ENCODE measurements at places on chromosomes 4 and X.

GRCh38 chr4:39908284-39908683 is 69.4 kb downstream of the PDS5A start:
- no peak for DNase-seq

DNA sequence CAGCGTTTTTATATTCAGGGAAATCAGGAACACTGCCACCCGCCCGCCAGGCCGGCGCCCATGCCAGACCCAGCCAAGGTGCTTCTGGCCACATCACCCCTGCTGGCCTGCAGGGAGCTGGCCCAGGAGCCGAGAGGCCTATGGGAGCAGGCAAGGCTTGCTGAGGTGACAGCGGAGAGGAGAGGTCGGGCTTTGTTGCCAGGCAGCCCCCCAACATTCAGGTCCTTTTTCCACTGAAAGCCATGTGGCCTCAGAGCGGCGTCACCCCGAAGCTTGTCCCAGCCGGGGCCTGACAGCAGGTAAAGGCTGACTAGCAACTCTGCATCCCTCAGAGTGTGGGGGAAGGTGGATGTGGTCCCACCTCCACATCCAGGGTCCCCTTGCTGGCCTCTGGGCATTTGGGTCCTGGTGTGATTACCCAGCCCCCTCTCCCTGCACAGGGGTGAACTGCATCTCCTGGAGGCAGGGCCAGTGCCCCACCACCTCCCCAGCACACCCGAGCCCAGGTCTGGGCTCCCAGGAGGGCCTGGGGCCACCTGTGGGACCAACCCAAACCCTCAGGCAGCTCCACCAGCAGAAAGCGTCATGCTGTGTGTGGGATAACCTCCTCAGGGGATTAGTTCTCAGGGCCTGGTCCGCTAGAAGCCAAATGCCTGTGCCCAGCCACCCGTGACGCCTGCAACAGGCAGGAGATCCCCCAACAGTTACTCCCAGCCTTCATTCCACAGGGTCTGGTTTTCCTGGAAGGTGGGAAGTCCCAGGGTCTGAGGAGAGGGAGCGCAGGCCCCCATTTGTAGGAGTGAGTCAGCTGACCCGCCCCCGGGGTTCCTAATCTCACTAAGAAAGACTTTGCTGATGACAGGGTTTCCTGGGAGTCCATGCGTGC is at the start of gene PDE6B:
TSS of gene PDE6B (plus strand) at position 869 of the 886 bp plus-strand sequence. CDS start 54 bp downstream, outside the sequence.
- DNase-seq: no peak

DNA sequence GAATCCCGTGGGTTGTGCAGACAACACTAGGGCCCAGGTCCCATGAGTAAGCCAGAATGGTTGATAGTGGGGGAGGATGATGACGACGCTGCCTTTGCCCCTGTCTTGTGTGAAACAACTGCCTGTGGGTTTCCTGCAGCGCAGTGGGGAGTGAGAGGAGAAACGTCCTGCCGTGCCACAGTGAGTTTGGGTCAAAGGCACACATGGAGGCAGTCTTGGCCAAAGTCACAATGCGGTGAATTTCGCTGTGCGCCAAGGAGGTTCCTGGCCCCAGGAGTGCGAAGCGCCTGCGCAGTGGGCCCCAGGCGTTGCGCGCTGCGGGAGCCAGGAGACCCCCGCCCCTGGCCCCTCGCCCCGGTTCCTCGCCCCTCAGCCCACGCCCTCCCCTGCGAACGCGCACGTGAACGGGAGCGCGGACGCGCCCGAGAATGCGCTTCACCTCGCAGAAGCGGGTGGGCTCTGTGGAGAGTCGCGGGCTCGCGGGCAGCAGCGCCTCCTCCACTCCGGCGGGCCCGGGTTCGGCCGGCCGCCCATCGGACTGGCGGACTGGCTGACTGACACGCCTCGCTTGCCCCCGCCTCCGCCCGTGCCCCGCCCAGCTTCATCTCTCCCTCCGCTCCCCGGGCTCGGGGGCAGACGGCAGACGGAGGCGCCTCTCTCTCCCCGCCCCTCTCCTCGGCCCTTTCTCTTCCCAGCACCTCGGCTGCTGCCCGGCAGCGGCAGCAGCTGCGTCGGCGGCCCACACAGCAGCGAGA is at the start of gene NUDT10:
TSS of gene NUDT10 (plus strand) at position 635 of the 755 bp plus-strand sequence. CDS start 144 bp downstream, outside the sequence.
- peak; percentile 30 for DNase-seq

DNA sequence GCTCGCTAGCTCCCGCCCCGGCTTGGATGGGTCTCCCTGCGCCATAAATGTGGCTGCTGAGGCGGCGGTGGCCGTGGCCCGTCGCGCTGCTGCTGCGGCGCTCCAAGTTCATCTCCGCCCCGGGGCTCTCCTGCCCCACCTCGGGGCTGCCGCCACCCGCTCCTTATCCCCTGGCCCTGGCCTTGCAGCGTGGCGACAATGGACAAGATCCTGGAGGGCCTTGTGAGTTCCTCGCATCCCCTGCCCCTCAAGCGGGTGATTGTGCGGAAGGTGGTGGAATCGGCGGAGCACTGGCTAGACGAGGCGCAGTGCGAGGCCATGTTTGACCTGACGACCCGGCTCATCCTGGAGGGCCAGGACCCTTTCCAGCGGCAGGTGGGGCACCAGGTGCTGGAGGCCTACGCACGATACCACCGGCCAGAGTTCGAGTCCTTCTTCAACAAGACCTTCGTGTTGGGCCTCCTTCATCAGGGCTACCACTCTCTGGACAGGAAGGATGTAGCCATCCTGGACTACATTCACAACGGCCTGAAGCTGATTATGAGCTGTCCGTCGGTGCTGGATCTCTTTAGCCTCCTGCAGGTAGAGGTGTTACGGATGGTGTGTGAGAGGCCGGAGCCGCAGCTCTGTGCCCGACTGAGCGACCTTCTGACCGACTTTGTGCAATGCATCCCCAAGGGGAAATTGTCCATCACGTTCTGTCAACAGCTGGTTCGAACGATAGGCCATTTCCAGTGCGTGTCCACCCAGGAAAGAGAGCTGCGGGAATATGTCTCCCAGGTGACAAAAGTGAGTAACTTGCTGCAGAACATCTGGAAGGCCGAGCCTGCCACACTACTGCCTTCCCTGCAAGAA is 763 bp downstream of the USP38 start:
- DNase-seq: no peak

GRCh38 chr4:8046925-8047541 is 107.4 kb upstream of the AFAP1 start:
- no peak for DNase-seq

DNA sequence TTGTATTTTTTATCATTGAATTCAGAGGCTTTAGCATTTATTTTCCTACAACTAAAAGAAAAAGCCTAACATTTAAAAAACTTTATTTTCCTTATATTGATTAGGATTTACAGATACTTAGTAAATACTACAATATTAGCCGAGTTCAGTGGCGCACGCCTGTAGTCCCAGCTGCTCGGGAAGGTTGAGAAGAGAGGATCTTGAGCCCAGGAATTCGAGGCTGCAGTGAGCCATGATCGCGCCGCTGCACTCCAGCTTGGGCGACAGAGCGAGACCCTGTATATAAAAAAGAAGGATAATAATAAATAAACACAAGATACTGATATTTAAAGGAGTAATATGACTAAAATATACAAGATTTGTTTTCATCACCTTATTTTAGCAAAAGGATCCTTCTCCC is 681 bp upstream of the UPF3B start:
- DNase-seq: no peak

DNA sequence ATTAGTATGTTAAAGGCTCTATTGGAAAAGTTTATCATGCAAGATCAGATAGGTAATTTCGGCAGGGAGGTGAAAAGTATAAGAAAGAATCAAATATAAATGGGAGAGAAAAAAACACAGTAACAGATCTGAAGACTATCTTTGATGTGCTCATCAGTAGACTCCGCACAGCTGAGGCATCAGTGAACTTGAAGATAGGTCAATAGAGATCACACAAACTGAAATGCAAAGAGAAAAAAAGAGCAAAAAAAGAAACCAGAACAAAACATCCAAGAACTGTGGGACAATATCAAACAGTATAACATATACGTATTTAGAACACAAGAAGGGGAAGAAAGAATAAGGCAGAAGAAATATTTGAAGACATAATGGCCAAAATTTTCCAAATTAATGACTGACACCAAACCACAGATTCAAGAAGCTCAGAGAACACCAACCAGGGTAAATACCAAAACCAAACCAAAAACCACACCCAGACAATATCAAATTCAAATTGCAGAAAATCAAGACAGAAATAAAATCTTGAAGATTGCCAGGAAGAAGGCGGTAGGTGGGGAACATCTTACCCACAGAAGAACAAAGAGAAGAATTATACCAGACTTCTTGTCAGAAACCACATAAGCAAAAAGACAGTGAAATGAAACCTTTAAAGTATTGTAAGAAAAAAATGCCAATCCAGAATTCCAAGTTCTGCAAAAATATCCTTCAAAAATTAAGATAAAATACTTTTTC is 29.1 kb downstream of the PFKFB1 start:
- DNase-seq: no peak

DNA sequence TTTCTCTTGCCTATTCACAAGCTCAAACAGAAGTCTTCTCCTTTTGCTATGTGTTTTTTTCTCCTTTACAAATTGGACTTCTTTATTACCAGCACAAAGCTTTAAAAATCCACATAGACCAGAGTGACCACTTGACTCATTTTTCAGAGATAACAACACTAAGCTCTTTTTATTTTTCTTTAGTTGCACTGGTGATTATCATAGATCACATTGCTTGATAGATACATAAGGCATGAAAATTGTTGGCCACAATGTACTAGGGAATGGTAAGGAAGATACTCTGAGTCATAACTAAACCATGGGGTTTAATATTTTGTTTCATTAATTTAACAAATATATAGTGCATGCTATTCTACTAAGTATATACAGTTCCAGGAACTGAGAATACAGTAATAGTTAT is 159.0 kb downstream of the GASK1B start:
- no peak for DNase-seq

- DNase-seq: no peak
These were observed 77.8 kb downstream of the LRP2BP start for GRCh38 chr4:185317880-185318279.

DNA sequence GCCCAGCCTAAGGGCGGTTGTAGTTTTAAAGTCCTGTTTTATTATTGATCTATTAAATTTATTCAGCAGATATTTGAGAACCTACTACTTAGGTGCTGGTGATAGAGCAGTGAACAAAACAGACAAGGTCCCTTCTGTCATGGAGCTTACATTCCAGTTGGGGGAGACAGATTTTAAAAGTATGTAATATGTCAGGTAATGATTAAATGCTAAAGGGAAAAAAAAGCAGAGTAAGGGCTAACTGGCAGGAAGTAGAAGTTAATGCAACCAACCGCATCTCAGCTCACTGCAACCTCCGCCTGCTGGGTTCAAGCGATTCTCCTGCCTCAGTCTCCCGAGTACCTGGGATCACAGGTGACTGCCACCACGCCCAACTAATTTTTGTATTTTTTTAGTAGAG is 7.8 kb upstream of the MCUB start:
- no peak for DNase-seq

DNA sequence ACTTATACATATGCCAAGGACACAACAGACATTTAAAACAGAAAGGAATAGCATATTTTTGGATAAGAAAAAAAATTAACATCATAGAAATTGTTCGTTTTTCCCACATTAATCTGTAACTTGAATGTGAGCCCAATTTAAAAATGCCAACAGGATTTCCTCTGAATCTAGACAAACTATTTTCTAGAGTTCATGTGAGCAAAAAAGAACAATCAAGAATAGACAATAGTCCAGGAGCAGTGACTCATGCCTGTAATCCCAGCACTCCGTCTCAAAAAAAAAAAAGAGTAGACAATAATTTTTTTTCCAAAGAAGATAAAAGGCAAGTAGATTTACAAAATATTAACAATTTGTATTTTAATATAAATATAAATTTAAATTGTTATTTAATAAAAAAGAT is 73.7 kb upstream of the DUSP21 start:
- DNase-seq: no peak

DNA sequence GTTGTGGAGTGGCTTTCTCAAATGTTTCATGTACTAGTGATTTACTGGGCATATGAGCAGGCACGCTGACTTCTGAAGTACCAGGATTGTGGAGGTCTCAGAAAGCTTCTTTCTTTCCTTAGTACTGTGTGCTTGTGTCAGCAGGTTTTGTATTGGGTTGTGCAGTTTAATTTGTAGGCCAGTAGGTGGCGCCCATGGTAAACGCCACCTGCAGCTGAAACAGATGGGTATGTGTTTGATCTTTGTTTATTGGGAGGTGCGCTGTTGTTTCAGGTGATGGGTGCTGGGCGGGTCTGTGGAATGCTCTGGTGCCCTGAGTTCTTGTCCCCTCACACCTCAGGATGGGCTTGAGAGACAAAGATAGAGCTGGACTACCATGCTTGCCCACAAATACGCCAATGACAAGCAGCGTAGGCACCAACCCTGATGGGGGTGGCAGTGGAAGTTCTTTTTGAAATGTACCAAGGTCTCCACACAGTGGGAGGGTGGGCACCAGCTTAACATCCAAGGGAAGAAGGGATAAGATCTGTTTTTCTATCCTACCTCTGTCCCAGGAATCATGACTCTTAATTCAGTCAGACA is 141.5 kb downstream of the RPS6KA6 start:
- DNase-seq: peak; percentile 13

- no peak for DNase-seq
These were observed 86.3 kb downstream of the ZNF827 start for GRCh38 chr4:145852256-145852839.

DNA sequence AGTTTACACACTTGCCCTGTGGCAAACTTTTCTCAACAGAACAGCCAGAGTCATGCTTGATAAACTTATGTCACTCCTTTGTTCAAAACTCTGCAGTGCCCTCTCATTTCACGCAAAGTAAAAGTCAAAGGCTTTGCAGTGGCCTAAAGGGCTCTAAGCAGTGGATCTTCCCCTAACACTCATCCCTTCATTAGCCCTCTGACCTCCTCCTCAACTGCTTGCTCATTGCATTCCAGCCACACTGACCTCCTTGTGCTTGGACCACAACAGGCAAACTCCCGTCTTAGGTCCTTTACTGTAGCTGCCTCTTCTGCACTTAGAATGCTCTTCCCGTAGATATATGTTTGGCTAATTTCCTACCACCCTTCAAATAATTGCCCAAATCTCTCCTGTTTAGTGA is 5.6 kb downstream of the PRDM5 start:
- no peak for DNase-seq

GRCh38 chr4:162056990-162057389 is 106.8 kb downstream of the FSTL5 start:
- no peak for DNase-seq

DNA sequence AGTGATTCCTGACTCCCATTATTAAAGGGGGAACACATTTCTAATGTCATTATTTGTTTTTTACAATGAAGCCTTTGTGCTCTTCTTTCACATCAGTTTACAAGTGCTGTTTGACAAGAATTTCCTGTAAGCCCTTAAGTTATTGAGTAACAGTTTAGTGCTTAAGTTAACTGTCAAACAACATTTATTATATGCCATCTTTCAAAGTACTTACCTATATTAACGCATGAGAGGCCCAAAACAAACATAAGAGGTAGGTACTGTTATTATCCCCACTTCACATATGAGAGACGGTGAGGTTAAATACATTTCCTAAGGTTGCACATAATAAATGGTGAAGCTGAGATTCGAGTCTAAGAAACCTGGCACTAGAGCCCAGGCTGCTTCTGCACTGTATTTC is 56.0 kb upstream of the MAGED1 start:
- DNase-seq: no peak

Measured in AG20443 (cell line).